GF-D8 (cell line): ENCODE measurements at places on chromosomes 2 and 18.

DNA sequence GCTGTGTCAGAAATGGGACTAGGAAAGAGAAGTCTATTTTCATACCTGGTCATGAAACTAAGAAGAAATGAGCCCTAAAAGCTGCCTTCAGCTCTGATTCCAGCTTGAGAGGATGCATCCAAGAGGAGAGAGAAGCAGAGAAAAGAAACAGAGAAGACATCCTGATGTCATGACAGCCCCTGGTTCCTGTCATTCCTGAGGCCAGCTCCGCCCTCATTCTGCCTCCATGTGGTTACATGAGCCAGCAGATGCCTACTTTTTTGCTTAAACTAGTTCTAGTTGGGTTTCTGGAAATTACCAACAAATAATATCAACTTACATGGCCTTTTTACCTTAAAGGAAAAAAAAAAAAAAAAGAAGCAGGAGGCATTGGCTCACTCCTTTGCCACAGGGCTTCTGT is 14.1 kb upstream of the ACKR3 start:
- no peak for DNase-seq

GRCh38 chr18:55763805-55764204 is 175.8 kb upstream of the TCF4 start:
- no peak for DNase-seq

DNA sequence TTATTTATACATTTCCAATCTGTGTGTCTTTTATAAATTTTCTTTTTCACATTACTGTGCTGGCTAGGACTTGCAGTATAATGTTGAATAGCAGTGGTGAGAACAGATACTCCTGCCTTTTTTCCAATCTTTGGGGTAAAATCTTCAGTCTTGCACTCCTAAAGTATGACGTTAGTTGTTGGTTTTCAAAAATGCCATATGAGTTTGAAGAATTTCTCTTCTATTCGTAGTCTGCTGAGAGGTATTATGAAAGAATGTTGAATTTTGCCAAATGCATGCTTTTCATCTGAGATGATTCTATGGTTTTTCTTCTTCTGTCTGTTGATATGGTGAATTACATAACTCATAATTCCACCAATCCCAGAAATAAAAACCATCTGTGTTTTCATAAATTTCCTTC is 335.3 kb upstream of the CHST9 start:
- DNase-seq = no peak

GRCh38 chr18:48339692-48340091 is 69.5 kb downstream of the ZBTB7C start:
- no peak for DNase-seq

- DNase-seq = no peak
These were observed 57.9 kb downstream of the INO80D start for GRCh38 chr2:206028101-206028500.

GRCh38 chr18:69365658-69366057 is 35.0 kb upstream of the DOK6 start:
- no peak for DNase-seq

DNA sequence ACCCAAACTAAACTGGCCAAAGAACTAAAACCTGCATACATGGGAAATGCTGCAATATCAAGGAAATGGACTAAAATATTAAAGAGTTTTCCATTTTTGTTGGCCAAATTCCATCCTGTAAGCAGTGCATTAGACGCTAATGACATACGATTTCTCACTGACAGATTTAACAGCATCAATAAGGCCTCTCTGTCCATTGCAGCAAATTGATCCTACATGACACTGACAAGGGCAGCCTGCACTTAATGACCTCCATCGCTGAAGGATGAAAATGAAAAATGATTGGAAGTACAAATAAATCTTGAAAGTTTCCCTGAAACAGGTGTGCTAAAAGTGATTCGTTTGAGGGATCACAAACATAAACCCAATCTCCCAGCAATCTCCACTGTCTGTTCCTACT is 317.6 kb upstream of the KLHL14 start:
- no peak for DNase-seq

GRCh38 chr2:189221811-189222467 is 42.4 kb upstream of the COL5A2 start:
- DNase-seq = no peak

DNA sequence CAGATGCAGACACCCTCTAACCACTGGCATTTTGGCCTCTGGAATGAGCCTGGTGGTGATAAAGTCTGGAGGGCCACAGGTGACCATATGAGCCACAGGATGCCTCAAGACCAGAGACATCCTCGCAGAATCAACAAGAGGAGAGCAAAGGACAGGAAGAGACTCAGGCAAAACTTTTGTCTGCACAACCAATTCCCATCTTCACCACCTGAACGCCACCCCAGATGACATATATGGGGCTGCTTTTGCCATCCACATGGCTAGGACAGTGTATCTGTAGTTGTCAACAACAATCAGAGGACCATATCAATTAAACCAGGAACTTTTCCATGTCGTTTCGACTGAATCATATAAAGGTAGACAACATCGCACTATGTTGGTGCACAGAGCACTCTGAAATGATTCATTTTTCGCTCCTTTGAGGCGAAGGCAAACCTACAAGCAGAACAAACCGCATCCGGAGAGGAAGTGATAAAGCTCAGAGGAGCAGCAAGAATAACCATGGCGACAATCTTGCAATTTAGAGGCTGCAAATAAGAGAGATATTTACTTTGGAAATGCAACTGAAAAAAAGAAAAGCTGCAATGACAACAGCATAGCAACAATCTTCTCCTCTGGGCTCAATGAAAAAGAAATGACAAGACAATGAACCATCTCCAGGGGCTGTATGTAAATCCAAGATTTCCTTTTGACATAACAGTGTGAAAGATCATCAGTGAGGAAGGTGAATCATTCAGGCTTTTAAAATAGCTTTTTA is 204.5 kb downstream of the ARL4C start:
- peak; percentile 35 for DNase-seq

- DNase-seq = no peak
These were observed 5.8 kb downstream of the TWIST2 start for GRCh38 chr2:238853721-238854120.

DNA sequence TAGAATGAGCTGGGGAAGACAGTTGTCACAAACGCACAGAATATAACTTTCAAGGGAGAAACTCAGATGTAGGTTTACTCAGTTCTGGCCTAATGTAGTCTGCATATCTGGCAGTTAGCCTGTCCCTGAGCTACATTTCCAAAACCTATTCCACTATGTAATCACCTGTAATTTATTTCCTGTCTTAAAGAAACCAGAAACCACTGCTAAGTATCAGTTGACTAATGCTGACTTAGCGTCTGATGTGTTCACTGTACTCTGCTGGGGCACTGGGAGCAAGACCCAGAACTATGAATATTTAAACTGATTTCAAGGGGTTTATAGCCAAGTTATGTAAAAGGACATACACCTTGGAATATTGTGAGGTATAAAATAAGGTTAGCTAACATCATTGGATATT is 1995.2 kb upstream of the PIK3C3 start:
- DNase-seq = no peak

DNA sequence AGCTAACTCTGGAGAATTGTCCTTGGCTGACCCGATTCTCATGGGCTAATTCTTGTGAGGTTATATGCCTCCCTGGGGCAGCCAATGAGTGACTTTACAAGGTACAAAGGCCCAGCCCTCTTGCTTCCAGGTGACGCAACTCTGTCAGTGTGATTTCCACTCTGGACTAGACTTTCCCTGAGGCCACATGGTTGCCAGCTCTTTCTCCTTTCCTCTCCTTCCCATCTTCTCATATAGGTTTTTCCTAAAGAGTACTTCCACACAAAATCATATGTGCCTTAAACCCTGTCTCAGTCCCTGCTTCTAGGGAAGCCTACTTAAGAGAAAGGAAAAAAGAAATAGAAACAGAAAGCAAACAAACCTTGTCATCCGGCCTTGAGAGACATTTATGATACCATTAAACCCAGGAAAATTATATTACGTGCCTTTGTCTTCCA is 226.2 kb upstream of the ZSWIM2 start:
- DNase-seq = no peak

- peak; percentile 22 for DNase-seq
These were observed 93.9 kb downstream of the FARSB start for GRCh38 chr2:222561817-222562645.

DNA sequence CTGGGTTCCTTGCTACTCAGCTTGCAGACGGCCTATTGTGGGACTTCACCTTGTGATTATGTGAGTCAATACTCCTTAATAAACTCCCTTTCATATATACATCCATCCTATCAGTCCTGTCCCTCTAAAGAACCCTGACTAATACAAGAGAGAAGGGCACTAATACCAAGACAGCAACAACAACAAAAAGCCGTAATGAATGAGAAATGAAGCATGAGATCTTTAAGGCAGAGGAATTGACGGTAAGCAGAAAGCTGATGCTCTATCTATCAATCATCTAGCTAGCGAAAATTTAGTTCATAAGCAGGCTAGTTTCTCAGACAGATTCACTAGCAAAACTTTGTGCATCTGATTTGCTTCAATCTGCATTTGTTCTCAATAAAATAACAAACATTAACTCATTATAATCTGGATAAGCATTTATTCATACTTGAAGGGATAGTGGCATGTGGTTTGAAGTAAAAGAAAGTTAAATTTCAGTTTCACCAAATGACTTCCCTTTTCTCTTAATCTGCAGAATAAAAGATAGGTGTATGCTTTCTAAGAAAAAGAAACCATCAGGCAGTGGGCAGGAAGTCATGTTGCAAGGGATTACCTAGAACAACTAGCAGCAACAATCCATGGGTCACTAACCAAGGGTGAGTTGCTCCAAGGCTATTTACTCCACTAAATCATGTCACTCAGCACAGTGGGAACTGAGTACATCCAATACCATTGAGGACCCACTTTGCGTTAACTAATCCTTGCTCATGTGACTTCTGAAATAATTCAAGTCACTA is 376.5 kb downstream of the TMEM182 start:
- peak; percentile 33 for DNase-seq

DNA sequence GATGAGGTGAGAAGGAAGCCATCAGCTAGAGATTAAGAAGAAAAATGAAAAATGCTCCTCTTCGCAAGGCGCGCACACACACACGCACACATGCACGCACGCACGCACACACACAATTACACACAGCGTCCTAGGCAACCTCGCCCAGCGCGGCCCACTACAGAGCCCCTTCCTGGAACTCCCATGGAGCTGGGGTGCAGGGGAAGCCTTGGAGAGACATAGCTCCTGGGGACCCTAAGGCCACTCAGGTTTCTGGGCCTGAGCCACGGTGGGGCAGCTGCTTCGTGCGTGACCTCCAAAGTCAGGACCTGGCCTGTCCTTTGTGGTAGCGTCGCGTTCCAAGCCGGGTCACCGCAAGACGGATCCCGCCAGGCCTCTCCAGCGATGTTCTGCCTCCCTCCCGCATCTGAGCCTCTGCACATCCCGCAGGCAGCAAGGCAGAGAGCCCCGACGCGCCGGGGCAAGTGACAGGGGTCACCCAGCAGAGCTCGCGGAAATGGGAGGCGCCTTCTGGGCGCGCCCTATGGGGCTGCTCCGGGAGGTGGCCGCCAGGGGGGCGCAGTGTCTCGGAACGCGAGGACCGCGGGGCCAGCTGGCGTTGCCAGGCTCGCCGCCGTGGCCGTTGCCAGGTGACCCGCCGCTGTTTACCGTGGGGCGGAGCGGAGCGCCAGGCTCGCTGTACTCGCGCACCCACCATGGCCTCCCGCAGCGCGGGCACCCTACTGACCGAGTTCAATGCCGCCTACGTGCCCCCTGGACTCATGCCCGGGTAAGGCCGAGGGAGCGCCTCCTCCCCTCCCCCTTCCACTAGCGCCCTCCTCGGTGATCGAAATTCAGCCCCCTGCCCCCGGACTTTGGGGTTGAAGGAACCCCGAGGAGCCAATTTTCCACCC is 79.0 kb downstream of the CIB4 start:
- DNase-seq = no peak

GRCh38 chr2:138711812-138712211 is 68.4 kb downstream of the NXPH2 start:
- no peak for DNase-seq

- DNase-seq = no peak
These were observed 1.1 kb downstream of the HADHB start for GRCh38 chr2:26245810-26246209.

- no peak for DNase-seq
These were observed 110.9 kb upstream of the FAM98A start for GRCh38 chr2:33709951-33710350.

DNA sequence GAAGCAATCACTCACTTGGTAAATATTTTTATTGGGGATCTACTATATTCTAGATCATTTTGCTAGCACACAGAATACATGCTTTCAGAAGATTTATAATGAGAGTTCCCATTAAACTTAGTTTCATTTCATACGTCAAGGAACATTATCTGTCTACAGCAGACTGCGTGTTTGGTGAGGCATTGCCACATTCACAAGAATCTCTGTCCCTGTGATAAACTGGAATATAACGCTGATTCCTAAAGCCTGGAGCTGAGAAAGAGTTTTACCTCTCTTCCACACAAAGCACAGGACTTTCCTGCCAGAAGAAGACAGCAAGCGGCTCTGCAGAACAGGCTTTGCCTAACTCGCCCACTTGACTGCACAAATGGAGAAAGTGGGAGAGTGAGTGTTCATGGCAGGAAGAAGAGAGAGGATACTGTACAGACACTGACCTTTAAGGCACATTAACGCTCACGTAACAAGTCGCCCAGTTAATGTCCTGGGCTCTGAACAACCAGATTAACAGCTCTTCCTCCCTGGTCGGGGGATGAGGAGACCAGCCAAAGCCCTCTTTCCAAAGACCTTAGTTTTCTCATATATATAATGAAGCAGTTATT is 356.2 kb downstream of the GPD2 start:
- DNase-seq = no peak

DNA sequence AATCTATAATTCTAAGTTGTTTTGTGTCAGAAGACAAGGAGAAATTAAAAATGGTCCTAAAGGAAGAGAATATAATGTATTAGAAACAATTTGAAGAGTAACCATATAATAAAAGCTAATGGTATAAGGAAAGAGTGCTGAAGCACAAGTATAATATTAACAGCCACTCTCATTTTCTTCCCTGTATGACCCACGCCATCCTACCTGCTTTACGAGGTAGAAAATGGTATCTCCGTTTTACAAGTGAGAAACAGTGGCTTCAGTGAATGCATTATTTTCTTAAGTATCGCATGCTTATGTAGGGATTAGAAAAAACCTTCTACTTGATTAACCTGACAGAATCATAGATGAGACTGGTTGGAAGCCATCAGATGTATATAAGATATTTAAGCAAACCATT is 266.2 kb downstream of the CCDC102B start:
- DNase-seq = no peak

- DNase-seq = no peak
These were observed 593.1 kb downstream of the CBLN2 start for GRCh38 chr18:71951001-71951400.

- no peak for DNase-seq
These were observed 203.6 kb downstream of the UBE2E3 start for GRCh38 chr2:181183878-181184542.

- DNase-seq = peak; percentile 14
These were observed 51.1 kb downstream of the LPIN2 start for GRCh38 chr18:2961821-2962220.

- no peak for DNase-seq
These were observed 1112.5 kb downstream of the TSN start for GRCh38 chr2:122867941-122868340.

DNA sequence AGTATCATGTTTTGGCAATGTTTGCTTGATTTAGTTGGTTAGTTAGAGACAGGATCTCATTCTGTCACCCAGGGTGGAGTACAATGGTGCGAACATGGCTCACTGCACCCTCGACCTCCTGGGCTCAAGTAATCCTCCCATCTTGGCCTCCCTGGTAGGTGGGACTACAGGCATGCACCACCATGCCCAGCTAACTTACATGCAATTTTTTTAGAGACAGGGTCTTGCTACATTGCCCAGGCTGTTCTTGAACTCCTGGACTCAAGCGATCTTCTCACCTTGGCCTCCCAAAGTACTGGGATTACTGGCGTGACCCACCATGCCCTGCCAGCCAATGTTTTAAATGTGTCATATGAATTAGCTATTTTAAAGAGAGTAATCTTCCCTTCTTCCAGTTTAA is 16.3 kb upstream of the CDKL4 start:
- no peak for DNase-seq
